ENCODE measurements at places on chromosomes 11 and 22.

- DNase-seq, result no peak
Measured at GRCh38 chr11:75725547-75726320, 8.1 kb downstream of the MOGAT2 start.

- no peak for DNase-seq
Measured at GRCh38 chr11:107929611-107930200, 1.5 kb downstream of the RAB39A start.

DNA sequence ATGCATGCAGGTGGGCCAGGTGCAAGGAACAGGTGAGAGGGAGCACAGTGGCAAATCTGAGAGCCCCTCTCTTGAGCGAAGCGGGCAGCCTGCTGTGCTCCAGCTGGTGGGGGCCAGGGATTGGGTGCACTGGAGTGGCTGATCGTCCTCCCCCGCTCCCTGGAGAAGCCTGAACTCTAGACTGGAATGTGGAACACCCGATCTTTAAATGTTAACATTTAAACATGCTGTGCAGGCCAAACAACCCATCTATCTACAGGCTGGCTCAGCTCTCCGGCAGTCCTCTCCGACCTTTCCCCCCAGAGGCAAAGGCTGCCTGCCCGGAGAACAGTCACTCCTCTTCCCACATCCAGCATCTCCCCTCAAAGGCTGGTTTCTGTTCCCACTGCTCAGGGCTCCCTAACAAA is 5.1 kb downstream of the MRGPRF start:
- DNase-seq, result no peak

DNA sequence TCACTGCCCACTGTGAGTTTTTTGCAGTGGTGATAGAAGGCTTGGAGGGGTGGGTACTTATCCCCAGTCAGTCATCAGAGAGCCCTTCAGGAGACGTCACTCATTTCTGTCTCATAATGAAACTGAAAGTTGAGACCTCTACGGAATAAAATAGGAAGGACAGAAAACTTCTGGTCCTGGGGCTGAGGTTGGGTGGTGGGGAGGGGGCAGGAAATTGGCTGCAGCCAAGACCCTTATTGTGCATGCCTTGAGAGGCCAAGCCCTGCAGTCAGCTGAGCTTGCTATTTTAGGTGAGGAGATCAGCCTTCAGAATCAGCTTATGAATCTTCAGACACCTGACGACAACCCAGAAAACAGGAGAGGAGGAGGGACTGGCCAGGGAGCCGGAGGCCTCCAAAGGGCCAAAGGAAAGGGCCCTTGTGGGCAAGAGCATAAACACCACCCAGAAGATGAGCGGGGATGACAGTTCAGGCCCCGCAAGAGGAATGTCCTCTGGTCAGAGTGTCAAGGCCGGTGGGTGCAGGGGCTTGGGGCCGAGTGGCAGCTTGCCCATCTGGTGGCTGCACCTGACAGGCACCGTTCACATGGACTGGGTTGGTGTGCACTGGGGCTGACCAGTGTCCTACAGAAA is 17.9 kb upstream of the ADA2 start:
- DNase-seq, result no peak

DNA sequence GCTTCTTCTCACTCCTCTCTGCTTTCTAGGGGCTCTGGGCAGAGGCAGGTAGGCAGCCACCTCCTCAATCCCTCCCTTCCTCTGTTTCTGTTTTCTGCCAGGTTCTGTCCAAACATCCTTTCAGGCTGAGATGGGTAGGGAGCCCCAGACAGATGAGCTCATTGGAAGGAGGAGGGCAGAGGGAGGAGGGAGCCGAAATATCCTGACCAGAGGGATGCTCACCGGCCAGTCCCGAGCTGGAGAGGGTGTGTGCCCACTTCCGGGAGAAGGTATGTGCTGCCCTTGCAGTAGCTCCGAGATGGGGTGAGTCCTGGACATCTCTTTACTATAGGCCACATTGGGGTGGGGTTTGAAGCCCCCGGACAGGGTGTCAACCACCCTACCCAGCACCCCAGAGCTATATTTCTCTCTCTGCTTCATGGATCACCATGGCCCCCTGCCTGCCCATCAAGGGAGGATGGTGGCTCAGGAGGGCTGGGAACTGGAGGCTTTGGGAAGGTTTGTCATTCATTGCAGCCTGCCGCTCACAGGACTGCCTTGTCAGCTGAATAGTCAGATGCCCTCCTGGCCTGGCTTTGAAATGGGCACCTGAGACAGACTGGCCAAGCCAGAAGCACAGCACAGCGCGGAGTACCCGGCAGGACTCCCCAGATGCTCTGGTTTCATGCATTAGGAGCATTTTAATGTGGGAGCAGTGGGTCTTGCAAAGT is 4.7 kb upstream of the SCN4B start:
- no peak for DNase-seq

DNA sequence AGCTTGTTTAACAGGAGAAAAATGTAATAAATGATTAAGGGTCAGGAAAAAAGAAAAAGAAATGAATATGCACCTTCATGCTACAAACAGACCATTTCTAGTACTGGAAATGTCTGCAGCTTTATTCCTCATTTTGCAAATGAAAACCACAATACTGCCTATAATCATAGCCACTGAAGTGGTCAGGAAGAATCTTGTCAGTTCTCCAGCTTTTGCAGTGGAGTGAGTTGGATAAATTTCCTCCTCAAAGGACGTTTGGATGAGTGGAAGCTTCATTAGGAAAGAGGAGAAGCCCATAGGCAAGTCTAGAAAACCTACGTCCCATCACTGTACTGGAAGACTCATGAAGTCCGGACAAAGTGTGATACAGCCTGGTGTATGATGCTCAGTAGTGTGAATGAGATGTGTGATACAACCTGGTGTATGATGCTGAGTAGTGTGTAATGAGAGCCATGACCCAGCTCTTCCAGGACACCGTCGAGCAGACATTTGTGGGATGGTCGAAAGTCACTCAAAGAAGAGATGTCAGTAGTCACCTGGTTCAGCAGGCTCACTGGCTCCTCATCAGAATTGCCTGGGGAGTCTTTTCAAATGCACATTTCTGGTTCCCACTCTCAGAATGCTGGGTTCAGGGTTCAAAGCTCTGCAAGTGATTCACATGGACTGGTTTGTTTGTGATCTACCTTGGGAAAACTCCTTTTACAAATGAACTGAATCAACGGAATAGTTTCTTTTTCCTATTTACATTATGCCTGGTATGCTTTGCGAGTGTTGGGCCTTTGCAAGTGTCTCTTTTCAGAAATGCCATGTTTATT is 101.3 kb downstream of the PDHX start:
- DNase-seq, result no peak

GRCh38 chr11:36390963-36391471 is 94.9 kb downstream of the PRR5L start:
- DNase-seq, result no peak

GRCh38 chr11:65854161-65854592 is 3.8 kb downstream of the CFL1 start:
- no peak for DNase-seq

DNA sequence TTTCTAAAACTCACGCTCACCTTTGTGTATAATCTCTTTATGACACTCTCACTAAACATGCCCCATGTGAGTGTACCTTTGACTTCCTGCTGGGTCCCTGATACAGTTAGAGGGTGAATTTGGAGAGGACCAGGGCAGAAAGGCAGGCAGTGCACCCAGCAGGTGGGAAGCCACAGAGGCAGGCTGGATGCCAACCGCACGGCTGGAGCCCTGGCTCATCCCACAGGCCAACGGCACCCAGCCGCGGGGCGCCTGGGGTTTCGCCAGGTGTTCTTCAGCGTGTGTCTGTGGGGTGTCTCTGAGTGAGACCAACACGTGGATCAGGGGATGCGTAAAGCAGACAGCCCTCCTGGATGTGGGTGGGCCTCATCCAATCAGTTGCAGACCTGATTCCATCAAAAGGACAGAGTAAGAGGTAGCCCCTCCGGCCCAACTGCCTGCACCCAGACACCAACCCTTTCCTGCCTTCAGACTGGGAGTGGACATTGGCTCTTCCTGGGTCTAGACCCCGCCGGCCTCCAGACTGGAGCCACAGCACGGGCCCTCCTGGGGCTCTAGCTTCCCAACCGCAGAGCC is 51.6 kb downstream of the DHCR7 start:
- DNase-seq, result no peak

- no peak for DNase-seq
Measured at GRCh38 chr11:69111624-69112542, 43.9 kb upstream of the SMIM38 start.

GRCh38 chr11:16526947-16527346 is 170.6 kb upstream of the SOX6 start:
- DNase-seq, result no peak

DNA sequence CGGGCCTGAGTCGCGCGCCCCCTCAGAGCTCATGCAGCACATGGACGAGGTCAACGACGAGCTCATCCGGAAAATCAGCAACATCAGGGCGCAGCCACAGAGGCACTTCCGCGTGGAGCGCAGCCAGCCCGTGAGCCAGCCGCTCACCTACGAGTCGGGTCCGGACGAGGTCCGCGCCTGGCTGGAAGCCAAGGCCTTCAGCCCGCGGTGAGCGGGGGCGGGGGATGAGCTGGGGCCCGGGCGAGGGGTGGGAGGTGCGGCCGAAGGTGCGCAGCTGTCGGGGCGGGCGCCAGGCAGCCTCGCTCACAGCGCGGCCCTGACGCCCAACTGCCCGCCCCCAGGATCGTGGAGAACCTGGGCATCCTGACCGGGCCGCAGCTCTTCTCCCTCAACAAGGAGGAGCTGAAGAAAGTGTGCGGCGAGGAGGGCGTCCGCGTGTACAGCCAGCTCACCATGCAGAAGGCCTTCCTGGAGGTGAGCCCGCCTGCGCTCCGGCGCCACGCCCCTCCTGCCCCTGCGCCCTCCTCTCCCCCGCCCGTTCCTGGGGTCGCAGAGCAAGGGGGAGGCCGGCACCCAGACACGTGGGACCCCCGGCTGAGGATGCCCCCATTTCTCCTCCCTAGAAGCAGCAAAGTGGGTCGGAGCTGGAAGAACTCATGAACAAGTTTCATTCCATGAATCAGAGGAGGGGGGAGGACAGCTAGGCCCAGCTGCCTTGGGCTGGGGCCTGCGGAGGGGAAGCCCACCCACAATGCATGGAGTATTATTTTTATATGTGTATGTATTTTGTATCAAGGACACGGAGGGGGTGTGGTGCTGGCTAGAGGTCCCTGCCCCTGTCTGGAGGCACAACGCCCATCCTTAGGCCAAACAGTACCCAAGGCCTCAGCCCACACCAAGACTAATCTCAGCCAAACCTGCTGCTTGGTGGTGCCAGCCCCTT is 20.5 kb downstream of the EPS8L2 start:
- peak; percentile 49 for DNase-seq

DNA sequence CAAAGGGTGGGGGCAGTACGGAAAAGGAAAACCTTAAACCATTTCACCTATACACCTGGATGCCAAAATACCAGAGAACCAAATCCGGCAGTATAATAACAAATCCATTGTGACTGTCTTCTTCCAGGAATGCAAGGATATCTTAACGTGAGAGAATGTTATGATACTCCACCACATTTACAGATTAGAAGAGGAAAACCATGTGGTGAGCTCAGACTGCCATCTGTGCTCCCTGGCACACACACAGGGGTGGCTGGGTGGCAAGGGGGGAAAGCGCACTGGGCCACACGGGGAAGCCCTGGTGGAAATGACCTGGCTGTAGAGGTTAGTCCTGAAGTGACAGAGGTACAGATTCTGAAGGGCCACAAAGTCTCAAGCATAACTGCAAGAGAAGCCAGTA is 9.9 kb downstream of the EIF1AD start:
- DNase-seq, result no peak

DNA sequence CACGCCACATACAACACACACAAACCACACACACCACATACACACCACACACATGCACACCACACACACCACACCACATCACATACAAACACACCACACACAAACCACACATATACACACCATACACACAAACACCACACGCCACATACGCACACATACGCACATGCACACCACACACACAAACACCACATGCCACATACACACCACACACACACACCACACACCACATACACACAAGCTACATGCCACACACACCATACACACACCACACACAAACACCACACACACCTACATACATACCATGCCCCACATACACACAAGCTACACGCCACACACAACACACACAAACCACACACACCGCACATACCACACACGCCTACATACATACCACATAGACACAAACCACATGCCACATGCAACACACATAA is 15.7 kb upstream of the TH start:
- DNase-seq, result no peak

DNA sequence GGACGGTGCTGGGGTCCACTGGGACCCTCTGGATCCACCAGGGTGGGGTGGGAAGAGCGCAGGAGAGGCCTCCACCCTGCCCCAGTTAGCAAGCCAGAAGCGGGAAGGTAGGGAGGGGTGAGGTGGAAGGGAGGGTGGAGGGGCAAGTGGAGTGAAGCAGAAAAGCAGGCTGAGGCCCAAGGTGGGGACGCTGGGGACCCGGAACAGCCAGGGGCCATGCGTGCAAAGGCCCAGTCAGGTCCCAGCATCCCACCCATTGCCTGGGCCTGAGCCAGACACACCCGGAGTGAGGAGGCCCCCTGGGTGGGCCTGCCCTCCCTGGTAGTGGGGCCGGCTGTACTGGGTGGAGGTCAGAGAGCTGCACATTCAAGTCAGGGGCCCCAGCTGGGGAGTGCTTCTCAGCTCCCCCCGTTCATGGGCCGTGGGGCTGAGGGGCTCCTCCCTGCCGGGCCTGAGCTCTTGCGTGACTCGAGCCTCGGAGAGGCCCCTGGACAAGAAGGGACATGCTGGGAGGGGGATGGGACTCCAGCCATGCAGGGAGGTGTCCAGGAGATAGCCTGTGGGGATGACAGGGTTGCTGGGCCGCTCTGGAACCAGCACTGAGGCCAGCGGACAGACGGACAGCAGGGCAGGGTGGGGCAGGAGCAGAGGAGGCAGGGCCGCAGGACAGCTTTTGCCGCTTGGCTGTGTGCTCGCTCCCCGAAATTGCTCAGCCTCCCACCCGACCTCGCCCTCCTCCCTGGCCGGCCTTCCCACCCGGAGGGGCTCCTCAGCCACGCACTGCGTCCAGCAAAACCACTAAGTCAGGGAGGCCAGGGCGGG is 7.7 kb downstream of the TNNT3 start:
- no peak for DNase-seq

All from stimulated activated CD4-positive, alpha-beta T cell treated with anti-CD3 and anti-CD28 coated beads, Interleukin-12 subunit alpha, Interleukin-12 subunit beta, amount 100 ng/mL, for 4 hours (primary cell).